ENCODE measurements at places on chromosomes 7 and 10. TPM values are rescaled to one million over a fixed set of nuclear protein-coding genes. Genes with fewer than 3 reads are reported as not detected.

- H3K4me3 ChIP-seq: no peak overlapping the region
- H3K27me3 ChIP-seq: no peaks in the 10 kb centered on the region
- H3K36me3 ChIP-seq: peaks cover 42% of the 10 kb centered on the region
- H3K4me1 ChIP-seq: no peaks in the 10 kb centered on the region
- DNase-seq: no peak
These were observed 16.4 kb downstream of the ING3 start for GRCh38 chr7:120966961-120967360.

DNA sequence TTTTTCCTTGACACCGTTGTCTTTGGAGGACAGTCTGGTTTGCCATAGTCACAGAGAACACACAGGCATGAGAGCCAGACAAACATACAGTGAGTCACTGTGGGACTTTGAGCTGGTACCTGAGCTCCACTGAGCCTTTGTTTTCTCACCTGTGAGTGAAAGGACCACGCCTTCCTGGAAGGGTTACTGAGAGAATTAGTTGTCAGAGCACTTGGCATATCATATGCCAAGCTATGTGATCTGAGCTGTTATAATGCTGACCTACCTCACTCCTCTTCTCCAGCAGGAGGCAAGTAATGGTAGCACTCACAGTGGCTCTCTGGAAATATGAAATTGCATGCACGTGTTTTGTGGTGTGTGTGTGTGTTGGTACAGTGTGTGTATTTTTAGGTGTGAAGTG lies 59.7 kb downstream of the CXCL12 start:
- peaks cover 8% of the 10 kb centered on the region for H3K4me1 ChIP-seq
- H3K4me3 ChIP-seq: no peak overlapping the region
- H3K27me3 ChIP-seq: no peaks in the 10 kb centered on the region
- DNase-seq: peak; percentile 78
- peak overlapping the region; percentile 17 for H3K27ac ChIP-seq

DNA sequence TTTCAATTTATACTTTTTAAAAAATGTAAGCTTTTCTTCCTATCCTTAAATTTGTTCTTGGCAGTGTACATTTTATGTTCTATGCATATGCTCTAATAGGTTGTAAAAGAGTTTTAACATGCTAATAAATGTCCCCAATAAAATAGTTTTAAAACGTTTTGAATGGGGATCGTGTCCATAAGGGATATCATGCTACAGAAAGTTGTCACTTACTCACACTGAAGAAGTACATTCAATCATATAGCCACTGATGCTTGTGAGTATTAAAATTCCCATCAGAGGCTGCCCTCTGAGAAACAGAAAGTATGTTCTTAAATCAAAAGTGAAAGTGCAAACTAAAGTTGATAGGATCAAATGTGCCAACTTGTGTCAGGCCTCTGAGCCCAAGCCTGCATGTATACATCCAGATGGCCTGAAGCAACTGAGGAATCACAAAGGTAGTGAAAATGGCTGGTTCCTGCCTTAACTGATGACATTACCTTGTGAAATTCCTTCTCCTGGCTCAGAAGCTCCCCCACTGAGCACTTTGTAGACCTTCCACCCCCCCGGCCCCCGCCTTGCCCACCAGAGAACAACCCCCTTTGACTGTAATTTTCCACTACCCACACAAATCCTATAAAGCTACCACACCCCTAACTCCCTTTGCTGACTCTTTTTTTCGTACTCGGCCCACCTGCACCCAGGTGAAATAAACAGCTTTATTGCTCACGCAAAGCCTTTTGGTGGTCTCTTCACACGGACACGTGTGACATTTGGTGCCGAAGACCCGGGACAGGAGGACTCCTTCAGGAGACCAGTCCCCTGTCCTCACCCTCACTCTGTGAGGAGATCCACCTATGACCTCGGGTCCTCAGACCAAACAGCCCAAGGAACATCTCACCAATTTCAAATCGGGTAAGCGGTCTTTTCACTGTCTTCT lies 877 bp upstream of the NOD1 start:
- H3K36me3 ChIP-seq: no peaks in the 10 kb centered on the region
- H3K27ac ChIP-seq: peak overlapping the region; percentile 71
- peak overlapping the region; percentile 86 for H3K4me3 ChIP-seq

DNA sequence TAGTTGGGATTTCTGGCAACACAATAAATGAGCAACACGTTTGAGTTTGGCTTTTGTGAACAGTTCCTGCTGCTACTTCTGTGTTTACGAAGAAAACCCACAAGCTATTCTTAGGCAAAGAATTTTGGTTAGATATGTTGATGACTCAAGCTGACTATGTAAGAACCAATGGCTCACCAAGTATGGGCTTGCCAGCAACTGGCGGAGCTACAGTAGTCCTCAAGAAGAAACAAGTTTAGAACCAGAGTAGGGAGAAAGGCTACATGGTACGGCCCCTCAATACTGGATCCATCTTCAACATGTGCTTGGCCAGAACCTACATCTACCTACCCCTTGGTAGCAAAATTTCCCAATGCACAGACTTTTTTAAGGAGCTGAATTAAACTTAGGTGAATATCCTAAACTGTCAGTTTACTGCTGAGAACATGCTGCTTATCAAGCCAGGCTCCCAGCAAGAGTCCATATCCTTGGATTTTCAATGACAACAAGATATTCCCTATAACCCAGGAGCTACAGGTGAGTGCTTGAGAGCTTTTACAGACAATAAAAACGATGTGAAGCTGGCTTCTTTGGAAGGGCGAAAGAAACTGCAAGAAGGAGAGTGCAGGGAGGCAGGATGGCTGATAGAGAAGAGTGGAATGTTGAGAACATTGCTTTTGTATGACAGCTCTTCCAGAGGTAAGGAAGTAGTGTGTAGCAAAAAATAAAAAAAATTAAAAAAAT lies 74.3 kb upstream of the ASAH2 start:
- no peaks in the 10 kb centered on the region for H3K4me1 ChIP-seq
- H3K4me3 ChIP-seq: no peak overlapping the region
- H3K27ac ChIP-seq: no peak overlapping the region
- peaks cover 2% of the 10 kb centered on the region for H3K36me3 ChIP-seq

DNA sequence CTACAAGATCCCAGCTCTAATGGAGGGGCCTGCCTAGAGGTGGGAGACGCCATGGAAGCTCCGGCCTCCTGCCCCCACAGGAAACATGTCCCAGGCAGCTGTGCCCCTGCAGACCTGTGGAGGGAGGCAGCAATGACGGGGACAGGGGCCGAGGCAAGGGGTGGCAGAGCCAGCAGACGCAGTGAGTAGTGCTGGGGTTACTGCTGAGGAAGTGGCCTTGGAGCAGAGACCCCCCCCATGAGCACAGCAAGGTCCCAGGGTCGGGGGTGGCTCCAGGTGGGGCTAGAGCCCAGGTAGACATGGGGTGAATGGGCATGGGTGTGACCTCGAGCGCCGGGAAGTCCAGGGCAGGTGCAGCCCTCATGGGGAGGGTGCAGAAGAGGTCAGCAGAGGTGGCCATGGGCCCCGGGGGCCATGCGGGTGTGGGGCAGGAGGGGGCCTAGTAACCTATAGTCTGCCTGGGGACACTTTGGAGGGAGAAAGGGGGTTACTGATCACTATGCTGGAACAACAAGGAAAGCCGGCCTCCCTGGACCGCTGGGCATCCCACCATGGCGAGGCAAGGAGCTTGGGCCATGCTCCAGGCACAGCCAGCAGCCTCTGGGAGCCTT lies 45.5 kb downstream of the JAKMIP3 start:
- H3K27me3 ChIP-seq: peaks cover 4% of the 10 kb centered on the region
- H3K4me3 ChIP-seq: no peak overlapping the region
- DNase-seq: no peak
- H3K27ac ChIP-seq: no peak overlapping the region

DNA sequence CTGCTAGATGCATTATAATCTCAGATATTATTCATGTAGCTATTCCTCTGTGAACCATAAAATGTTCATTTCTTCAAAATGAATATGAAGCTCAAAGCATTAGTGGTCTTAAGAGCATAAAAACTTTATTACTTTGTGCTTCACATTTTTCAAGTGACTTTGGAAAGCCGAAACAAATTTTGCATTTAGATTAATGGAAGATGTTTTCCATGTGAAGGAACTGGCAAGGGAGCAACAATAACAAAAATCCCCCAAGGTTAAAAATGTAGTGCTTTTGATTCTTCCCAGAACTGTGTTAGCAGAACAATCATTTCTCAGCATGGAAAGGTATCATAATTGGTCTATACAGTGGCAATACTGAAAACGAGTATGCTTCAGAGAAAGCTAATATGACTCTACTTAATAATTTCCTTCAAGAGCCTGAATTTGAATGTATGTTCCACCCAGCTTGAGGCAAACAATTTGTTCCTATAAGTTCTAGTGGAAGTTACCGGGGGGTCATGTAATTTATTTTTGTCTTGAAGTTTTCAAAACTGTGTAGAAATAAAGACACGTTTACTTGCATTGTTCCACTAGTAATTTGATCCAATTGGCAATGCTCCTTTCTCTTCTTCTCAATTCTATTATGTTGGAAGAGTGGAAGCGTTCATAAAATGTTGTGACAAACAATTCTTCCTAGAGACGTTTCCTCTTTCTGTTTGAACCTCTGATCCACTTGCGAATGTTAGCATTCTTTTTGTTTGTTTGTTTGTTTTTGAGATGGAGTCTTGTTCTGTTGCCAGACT lies 665.4 kb downstream of the AUTS2 start:
- H3K36me3 ChIP-seq: no peaks in the 10 kb centered on the region
- no peak overlapping the region for H3K4me3 ChIP-seq
- H3K27me3 ChIP-seq: no peaks in the 10 kb centered on the region
- H3K4me1 ChIP-seq: no peaks in the 10 kb centered on the region
- DNase-seq: no peak

DNA sequence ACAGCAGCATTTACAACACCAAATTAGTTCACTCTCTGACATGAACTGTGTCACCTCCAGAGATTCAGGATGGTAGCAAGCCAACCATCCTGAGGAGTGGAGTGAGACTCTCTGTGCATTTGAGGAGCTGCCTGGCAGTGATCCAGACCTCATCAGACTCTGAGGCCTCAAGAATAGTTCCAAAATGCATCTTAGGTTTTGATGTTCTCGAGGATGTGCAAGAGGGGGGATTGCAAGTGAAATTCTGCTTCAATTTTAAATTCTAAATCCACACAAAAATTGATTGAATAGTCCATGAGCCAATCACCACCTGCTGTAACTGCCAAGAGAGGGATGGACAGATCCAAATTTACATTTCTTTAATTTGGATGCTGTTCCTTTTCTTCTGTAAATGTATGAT lies 49.7 kb downstream of the SLK start:
- DNase-seq: no peak
- H3K36me3 ChIP-seq: peaks cover 38% of the 10 kb centered on the region
- H3K4me1 ChIP-seq: no peaks in the 10 kb centered on the region
- H3K27me3 ChIP-seq: no peaks in the 10 kb centered on the region
- H3K4me3 ChIP-seq: no peak overlapping the region
- H3K27ac ChIP-seq: no peak overlapping the region

- no peak overlapping the region for H3K4me3 ChIP-seq
- DNase-seq: no peak
- H3K27ac ChIP-seq: no peak overlapping the region
- no peaks in the 10 kb centered on the region for H3K4me1 ChIP-seq
These were observed 89.8 kb upstream of the GNAI1 start for GRCh38 chr7:80044796-80045195.

GRCh38 chr7:20220293-20220761 lies 3.1 kb upstream of the MACC1 start:
- no peak overlapping the region for H3K4me3 ChIP-seq
- DNase-seq: no peak
- peak overlapping the region; percentile 96 for H3K27ac ChIP-seq
- H3K27me3 ChIP-seq: no peaks in the 10 kb centered on the region
- H3K4me1 ChIP-seq: peaks cover 21% of the 10 kb centered on the region

DNA sequence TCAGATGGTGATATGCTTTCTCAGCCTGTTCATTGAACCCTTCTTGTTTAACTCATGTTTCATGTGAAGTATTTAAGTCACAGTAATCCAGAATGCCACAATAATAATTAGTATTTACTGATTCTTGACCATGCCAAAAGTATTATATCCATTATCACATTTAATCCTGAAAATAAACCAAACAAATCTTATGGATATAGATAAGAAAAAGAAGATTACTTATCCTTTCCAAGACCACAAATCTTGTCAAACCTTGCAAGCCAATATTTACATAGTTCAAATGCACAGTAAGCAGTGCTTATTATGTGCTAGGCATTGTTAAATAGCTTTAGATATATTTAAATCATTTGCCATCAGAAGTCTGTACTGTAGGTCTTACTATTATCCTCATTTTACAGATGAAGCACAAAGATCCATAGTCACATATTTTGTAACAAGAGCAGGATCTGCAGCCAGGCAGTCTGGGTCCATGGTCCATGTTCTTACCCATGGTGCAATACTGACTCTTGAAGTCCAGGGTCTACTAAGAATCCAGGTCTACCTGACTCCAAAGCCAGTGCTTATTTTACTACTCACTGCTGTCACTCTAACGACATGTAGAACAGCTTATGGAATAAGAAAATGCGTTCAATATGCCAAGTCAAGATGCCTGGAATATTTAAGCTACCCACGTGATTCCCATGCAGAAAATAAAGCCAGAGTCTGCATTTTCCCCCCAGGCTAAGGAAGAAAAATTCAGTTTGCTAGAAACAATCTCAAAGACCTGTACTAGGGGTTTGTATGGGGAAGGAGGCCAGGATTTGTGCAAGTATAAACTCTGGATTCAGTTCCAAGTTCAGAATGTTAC lies 984.8 kb upstream of the LRRTM3 start:
- H3K36me3 ChIP-seq: no peaks in the 10 kb centered on the region
- peaks cover 4% of the 10 kb centered on the region for H3K4me1 ChIP-seq
- H3K27me3 ChIP-seq: no peaks in the 10 kb centered on the region
- DNase-seq: peak; percentile 81
- no peak overlapping the region for H3K4me3 ChIP-seq

GRCh38 chr7:106369816-106370215 lies 85.0 kb upstream of the NAMPT start:
- H3K4me1 ChIP-seq: peaks cover 29% of the 10 kb centered on the region
- no peaks in the 10 kb centered on the region for H3K27me3 ChIP-seq
- H3K36me3 ChIP-seq: no peaks in the 10 kb centered on the region
- no peak overlapping the region for H3K27ac ChIP-seq

DNA sequence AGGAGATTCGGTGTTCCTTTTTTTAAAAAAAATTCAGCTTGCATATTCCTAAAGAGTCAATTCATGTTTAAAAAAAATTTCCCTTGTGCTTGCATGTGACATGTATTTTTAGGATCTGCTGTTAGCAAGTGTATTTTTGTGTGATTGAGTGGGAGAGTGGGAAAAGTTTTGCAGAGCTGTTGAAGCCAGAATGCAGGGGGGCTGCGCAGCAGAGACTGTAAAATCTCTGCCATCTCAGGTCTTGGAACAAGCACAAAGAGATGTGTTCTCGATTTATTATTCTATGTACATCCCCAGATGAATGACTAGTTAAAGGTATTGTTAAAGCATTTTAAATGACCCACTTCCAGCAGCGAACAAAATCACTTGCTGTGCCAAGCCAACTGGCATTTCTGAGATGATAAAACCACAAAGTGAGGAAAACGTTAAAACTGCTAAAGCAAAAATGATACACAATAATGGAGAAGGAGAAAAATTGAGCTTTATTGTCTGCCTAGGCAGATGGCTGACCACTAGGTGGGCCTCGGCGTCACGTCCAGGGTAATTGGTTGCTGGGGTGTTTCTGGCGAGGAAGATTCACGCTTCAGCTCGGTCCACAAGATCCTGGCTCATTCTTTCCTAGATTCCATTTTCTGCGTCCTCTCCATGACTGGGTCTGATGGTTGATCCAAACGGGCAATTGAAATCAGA lies 67.0 kb upstream of the ATRNL1 start:
- no peak for DNase-seq
- no peak overlapping the region for H3K27ac ChIP-seq
- no peaks in the 10 kb centered on the region for H3K27me3 ChIP-seq
- H3K4me3 ChIP-seq: no peak overlapping the region
- H3K36me3 ChIP-seq: no peaks in the 10 kb centered on the region

Gene ZNF488
- polyA plus RNA-seq: 2.2 TPM

Gene TAC1
- polyA plus RNA-seq: 12.9 TPM

Gene PNLIP
- 0.12 TPM for polyA plus RNA-seq

Gene ETV1
- polyA plus RNA-seq: 30.6 TPM

Gene CHPF2
- polyA plus RNA-seq: 25.1 TPM

Gene NODAL
- polyA plus RNA-seq: 0.33 TPM
